Karpas-422 (cell line): ENCODE measurements at places on chromosomes 4 and X.

DNA sequence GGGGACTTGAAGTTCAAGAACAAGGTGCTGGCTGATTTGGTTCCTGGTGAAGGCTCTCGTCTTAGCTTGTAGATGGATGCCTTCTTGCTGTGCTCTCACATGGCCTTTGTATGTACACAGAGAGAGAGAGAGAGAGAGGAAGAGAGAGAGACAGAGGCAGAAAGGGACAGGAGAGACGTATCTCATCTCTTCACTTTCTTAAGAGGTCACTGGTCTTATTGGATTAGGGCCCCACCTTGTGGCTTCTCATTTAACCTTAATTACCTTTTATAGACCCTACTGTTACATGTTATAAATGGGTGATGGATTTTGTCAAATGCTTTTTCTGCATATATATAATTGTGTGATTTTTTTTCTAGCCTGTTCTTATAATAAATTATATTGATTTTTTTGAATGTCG is 1444.2 kb downstream of the ADGRL3 start:
- H3K36me3 ChIP-seq: no peaks in the 10 kb centered on the region
- DNase-seq: peak; percentile 66

GRCh38 chrX:66632473-66632872 is 6.4 kb downstream of the EDA2R start:
- no peak for DNase-seq
- H3K36me3 ChIP-seq: no peaks in the 10 kb centered on the region
- no peaks in the 10 kb centered on the region for H3K27me3 ChIP-seq
- no peak overlapping the region for H3K27ac ChIP-seq
- H3K4me3 ChIP-seq: no peak overlapping the region
- H3K4me1 ChIP-seq: no peaks in the 10 kb centered on the region

GRCh38 chrX:30309139-30309571 is at the start of gene NR0B1:
Gene NR0B1, minus strand, starts transcription at chrX:30309390. Its CDS starts 27 bp downstream, at chrX:30309363.
- no peak within 1 kb of the TSS for H3K4me3 ChIP-seq
- no peak for DNase-seq
- no peaks in the 10 kb centered on the region for H3K27me3 ChIP-seq
- H3K4me1 ChIP-seq: no peaks in the 10 kb centered on the region
- no peak within 1 kb of the TSS for H3K27ac ChIP-seq

DNA sequence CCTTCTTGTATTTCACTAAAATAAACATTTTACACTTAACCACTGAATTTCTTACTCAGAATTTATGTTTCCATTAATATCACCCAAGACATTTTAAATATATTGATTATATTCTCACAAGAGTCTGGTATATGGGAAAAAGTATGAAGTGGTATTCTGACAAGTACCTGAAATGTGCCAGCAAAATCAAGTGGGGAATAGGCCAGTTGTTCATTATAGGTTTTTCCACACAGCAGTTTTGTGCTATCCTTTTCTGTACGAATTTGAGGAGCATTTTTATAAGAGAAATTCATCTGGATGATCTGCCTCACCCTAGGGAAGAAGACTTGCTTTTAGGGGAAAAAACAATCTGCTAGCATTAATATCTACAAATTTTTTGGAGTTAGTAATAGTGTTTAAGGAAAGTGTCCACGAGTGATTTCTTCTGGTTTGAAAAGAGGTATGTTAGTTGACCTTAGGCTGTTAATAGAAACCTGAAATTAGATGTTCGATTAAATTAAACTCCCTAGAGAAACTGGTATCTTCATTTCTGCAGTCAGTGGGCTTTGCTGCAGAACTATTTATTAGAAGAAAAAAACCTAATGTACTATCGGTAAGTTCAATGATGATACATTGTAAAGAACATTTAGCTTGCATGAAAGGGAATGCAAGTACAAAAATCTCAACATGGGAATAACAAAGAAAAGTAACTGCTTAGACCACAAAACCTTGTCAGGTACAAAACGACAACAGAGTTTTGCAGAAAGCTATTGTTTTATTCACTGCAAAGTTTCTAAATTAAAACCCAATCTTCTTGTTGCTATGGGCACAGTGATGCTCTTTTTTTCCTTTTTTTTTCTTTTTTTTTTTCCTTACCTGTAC is 1.8 kb downstream of the KLF3 start:
- H3K4me1 ChIP-seq: peaks cover 9% of the 10 kb centered on the region
- H3K4me3 ChIP-seq: no peak overlapping the region
- no peak for DNase-seq
- H3K27me3 ChIP-seq: no peaks in the 10 kb centered on the region
- H3K36me3 ChIP-seq: no peaks in the 10 kb centered on the region
- H3K27ac ChIP-seq: no peak overlapping the region

DNA sequence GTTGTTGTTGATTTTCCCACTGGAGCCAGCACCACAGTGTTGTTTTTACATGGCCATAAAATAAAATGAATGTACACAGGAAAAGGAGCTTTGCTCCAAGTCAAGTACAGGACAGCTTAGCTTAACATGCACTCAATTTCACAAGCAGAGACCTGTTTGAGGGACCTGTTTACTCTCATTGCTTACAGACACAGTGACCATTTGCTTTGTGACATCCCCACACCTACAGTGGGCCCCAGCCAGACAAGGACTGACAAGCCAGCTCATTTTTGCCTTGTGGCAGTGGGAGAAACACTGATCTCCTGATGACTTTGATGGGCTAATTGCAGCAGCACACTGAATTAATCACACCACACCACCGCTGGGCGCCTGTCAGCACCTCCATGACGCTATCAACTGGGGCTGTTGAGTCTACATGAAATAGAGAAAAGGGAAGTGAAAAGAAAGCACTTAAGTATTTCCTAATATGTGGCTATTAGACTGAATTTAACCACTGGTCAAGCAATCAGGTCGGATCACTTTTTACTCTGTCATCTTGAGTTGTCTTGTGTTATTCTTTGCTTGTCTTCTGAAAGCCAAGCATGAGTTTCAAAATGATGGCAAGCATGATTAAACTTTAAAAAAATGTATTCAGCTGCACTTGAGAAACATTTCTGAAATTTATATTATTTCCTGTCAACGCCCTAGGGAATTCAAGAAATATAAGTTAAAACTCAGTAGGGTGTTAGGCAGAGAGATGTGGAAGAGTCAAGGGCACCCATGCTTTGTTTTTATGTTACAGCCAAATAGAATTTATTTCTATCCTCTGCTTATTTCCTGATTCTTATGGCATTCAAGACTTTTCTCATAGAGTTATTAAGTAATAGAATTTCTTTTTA is 557.7 kb downstream of the RAB28 start:
- DNase-seq: no peak
- H3K27ac ChIP-seq: no peak overlapping the region
- no peaks in the 10 kb centered on the region for H3K36me3 ChIP-seq
- H3K4me1 ChIP-seq: peaks cover 7% of the 10 kb centered on the region
- H3K4me3 ChIP-seq: no peak overlapping the region

GRCh38 chr4:89298788-89299152 is 8.8 kb downstream of the GPRIN3 start:
- no peaks in the 10 kb centered on the region for H3K36me3 ChIP-seq
- peak overlapping the region; percentile 85 for H3K27ac ChIP-seq
- peaks cover 87% of the 10 kb centered on the region for H3K4me1 ChIP-seq

DNA sequence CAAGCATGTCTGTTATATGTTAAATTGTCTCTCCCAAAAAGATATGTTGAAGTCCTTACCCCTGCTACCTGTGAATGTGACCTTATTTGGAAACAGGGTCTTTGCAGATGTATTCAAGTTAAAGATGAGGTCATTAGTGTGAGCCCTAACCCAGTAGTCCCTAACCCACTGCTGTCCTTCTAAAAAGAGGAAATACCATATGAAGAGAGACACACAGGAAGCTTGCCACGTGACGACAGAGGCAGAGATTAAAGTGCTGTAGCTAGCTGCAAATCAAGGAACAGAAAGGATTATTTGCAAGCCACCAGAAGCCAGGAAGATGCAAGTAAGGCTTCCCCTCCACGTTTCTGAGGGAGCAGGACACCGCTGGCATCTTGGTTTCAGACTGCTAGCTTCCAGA is 150.1 kb downstream of the HNRNPD start:
- DNase-seq: peak; percentile 58
- peaks cover 10% of the 10 kb centered on the region for H3K4me1 ChIP-seq
- H3K36me3 ChIP-seq: no peaks in the 10 kb centered on the region
- H3K27me3 ChIP-seq: no peaks in the 10 kb centered on the region
- no peak overlapping the region for H3K4me3 ChIP-seq

- H3K4me3 ChIP-seq: no peak overlapping the region
- peak overlapping the region; percentile 45 for H3K27ac ChIP-seq
- DNase-seq: no peak
Measured at GRCh38 chr4:155780775-155781174, 22.0 kb downstream of the GUCY1B1 start.

- no peaks in the 10 kb centered on the region for H3K4me1 ChIP-seq
- H3K27me3 ChIP-seq: no peaks in the 10 kb centered on the region
- no peak overlapping the region for H3K4me3 ChIP-seq
Measured at GRCh38 chr4:1116838-1117237, 3.5 kb upstream of the RNF212 start.

- H3K4me3 ChIP-seq: no peak overlapping the region
- no peaks in the 10 kb centered on the region for H3K27me3 ChIP-seq
- no peak for DNase-seq
- H3K27ac ChIP-seq: peak overlapping the region; percentile 48
- H3K4me1 ChIP-seq: peaks cover 55% of the 10 kb centered on the region
Measured at GRCh38 chr4:26879805-26880204, 19.2 kb downstream of the STIM2 start.

- peak; percentile 60 for DNase-seq
- peak overlapping the region; percentile 95 for H3K4me3 ChIP-seq
- peaks cover 30% of the 10 kb centered on the region for H3K36me3 ChIP-seq
Measured at GRCh38 chrX:53223955-53224859, 800 bp downstream of the KDM5C start.

DNA sequence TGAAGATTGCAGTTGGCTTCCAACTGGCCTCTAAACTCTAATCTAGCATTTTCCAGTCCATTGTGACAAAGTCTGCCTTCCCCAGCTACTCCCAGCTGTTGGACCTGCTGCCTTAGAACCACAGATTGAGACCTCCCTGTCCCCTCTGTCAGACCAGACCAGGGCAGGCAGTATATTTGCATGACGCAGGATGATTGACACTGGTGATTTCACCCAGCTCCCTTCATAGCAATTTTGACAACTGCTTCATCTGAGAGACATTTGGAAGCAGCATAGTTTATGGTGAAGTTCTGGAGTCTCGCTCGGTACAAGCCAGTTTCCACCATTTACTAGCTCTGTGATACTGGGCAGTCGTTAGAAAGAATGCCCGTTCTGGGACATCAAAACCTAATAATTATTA is 2.5 kb downstream of the CYP4V2 start:
- H3K27me3 ChIP-seq: no peaks in the 10 kb centered on the region
- peak overlapping the region; percentile 88 for H3K27ac ChIP-seq
- no peak for DNase-seq
- H3K4me3 ChIP-seq: no peak overlapping the region
- H3K4me1 ChIP-seq: peaks cover 28% of the 10 kb centered on the region
- peaks cover 9% of the 10 kb centered on the region; the same call in 1 of the 2 replicates for H3K36me3 ChIP-seq

DNA sequence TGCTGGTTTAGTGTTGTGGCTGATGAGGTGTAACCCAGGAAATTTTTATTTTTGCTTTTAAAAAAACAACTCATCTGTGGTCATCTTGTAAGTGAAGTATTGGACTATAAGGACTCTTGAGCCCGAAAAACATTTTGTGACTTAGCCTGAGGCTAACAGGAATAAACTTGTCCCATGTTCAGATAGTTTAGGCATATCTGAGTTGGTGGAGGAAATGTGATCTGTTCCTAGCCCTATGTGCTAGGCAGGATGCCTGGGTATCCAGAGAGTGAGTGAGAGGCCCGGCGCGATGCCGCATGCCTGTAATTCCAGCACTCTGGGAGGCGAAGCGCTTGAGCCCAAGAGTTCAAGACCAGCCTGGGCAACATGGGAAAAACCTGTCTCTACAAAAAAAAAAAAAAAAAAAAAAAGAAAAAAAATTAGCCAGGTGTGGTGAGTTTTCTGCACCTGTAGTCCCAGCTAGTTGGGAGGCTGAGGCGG is 3.7 kb downstream of the SMS start:
- H3K4me1 ChIP-seq: peaks cover 23% of the 10 kb centered on the region
- no peaks in the 10 kb centered on the region for H3K27me3 ChIP-seq
- no peak overlapping the region for H3K27ac ChIP-seq
- no peak overlapping the region for H3K4me3 ChIP-seq
- H3K36me3 ChIP-seq: no peaks in the 10 kb centered on the region

DNA sequence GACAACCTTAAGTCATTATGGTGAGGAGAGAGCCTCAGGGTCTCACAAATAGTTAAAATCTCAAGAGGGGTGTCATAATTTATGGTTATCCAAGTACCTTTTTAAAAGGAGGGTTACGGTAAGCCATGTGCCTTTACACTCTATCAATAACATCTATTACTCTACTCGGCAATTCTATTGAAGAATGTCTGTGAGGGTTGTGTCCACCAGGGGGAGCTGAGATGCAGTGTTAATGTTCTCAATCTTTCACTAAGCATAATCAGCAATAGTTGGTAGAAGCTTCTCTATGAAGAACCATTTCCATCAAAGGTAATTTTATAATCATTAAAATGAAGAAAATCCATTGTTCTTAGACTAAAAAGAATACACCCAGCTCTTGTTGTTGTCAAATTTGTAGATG is 457.4 kb downstream of the CENPC start:
- H3K27me3 ChIP-seq: no peaks in the 10 kb centered on the region
- H3K4me1 ChIP-seq: no peaks in the 10 kb centered on the region
- no peaks in the 10 kb centered on the region for H3K36me3 ChIP-seq
- DNase-seq: peak; percentile 81
- no peak overlapping the region for H3K27ac ChIP-seq

- H3K36me3 ChIP-seq: no peaks in the 10 kb centered on the region
- peak; percentile 50 for DNase-seq
- no peaks in the 10 kb centered on the region for H3K4me1 ChIP-seq
- H3K27ac ChIP-seq: no peak overlapping the region
- H3K27me3 ChIP-seq: no peaks in the 10 kb centered on the region
Measured at GRCh38 chr4:115119804-115120352, 6.5 kb upstream of the NDST4 start.

- no peaks in the 10 kb centered on the region for H3K36me3 ChIP-seq
- no peak overlapping the region for H3K27ac ChIP-seq
- no peaks in the 10 kb centered on the region for H3K4me1 ChIP-seq
- no peak overlapping the region for H3K4me3 ChIP-seq
- DNase-seq: no peak
- no peaks in the 10 kb centered on the region for H3K27me3 ChIP-seq
Measured at GRCh38 chr4:8735236-8736089, 136.2 kb downstream of the HMX1 start.

GRCh38 chr4:143021384-143021783 is 163.3 kb upstream of the USP38 start:
- H3K4me3 ChIP-seq: no peak overlapping the region
- H3K4me1 ChIP-seq: no peaks in the 10 kb centered on the region
- no peaks in the 10 kb centered on the region for H3K36me3 ChIP-seq
- DNase-seq: no peak
- H3K27ac ChIP-seq: no peak overlapping the region
- H3K27me3 ChIP-seq: no peaks in the 10 kb centered on the region

- no peak overlapping the region for H3K27ac ChIP-seq
- H3K36me3 ChIP-seq: no peaks in the 10 kb centered on the region
- H3K27me3 ChIP-seq: 0 out of 2 replicates have a peak, but pooled peaks cover 2% of the 10 kb centered on the region
- no peak for DNase-seq
Measured at GRCh38 chr4:94765174-94765573, 7.4 kb downstream of the BMPR1B start.
